ENCODE measurements at places on chromosomes 13 and 19.

- no peak for DNase-seq
These were observed 285.8 kb upstream of the PCDH9 start for GRCh38 chr13:67515895-67516294.

DNA sequence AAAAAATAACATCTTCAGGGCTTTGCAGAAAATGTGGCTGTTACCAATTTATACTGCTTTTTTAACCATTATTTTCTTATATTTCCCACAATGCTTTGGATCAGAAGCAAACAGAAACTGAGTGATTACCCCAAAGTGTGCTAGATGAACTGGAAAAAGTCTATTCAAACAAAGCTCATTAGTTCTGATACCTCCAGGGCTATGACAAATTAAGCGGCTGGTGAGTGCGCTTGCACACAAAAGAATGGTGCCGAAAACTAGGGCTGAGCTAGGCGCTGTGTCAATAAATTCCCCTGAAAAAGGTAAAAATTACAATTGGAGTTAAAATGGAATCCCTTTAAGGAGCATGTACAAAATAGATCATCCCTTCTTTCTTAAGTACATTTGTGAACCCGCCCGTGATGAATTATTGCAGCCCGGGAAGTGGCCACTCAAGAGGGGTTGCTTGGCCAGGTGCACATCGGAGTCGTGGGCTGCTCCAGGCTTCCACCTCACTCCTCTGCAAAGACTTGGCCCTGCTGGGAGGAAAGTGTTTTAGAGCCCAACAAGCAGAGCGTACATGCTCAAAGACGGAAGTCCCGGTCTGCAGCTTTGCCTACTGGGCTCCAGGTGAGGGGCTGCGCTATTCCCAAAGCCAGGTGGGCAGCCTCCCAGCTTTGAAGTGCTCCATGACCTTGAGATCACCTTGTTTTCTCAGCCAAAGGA, 164.0 kb upstream of the ZNF507 start:
- DNase-seq: no peak

- DNase-seq: no peak
These were observed 11.6 kb upstream of the ZNF431 start for GRCh38 chr19:21130097-21130775.

GRCh38 chr19:12745166-12745897, 6.3 kb upstream of the BEST2 start:
- DNase-seq: no peak

- DNase-seq: no peak
These were observed 49.5 kb downstream of the RFX2 start for GRCh38 chr19:6060600-6061375.

GRCh38 chr13:49265822-49266221, 18.1 kb downstream of the CDADC1 start:
- no peak for DNase-seq
